ENCODE measurements at places on chromosomes 3 and 15.

DNA sequence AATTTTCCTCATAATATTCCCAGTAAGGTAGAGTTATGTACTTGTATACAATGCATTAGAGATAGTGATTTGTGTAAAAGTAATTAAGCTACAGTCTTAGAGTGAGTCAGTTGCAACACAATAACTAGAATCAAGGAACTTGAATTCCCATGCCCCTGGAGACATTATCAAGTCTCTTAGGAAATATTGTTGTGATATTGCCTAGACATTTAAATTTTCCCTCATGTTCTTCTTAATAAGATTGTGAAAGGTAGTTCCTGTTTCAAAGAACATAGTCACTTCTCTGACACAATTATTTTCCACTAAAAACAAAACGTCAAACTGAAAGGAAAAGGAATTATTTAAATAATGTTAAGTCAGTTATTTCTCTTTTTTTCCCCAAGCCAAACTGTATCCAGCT lies 13.0 kb upstream of the ATP1B3 start:
- no peak for DNase-seq

DNA sequence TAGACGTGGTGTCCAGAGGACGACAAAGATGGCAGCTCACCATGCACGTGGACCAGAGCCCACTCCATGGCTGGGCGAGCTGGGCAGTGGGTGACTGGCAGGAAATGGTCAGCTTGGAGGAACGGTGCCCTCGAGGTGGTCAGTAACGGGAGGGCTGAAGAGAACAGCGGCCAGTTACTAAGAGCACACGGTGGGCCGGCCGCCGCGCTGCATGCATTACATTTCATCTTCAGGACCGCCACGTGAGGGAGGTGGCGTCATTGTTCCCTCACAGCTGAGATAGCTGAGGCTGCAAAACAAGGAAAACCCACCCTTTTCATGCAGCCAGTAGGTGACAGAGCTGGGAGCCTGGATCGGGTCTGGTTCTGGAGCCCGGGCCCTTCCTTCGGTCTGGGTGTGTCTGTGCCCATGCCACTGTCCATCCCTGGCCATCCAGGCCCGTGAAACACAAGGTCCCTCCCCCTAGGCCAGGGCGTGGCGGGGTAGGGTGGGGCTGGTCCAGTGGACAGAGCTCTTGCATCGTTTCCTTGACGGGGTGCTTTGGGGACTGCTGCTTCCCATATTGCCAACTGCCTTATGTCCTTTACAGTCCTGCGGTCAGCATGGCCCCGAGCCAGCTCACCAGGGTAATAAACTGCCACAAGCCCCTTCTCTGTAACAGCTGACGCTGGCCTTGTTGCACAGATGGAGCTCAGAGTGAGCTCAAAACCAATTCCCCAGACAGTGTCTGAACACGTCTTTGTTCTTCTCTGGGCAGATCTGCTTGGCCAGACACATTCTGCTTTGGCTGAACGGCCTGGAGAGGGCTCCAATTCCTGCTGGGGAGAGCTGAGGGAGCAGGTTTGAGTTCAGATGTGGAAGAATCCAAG lies 51.8 kb downstream of the RGMA start:
- DNase-seq: no peak

DNA sequence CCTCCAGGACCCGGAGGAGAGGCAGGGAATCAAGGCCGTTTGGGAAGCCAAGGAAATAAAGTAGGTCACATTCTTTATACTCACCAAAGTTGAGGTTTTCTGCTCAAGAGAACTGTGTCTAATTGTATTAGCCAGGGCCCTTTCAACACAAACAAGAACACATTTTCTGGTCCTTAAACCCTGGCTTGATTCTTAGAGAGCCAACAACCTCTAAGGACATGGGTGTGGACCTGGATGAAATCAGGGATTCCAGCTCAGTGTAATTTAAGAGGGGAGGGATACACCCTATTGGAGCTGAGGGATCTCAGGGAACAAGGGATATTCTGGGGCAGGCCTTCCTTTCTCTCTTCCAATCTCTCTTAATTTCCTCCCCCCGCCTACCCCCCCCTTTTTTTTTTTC lies 104.8 kb downstream of the COL6A6 start:
- DNase-seq: no peak

- no peak for DNase-seq
Observed at GRCh38 chr15:61092361-61093157, 136.5 kb downstream of the RORA start.

DNA sequence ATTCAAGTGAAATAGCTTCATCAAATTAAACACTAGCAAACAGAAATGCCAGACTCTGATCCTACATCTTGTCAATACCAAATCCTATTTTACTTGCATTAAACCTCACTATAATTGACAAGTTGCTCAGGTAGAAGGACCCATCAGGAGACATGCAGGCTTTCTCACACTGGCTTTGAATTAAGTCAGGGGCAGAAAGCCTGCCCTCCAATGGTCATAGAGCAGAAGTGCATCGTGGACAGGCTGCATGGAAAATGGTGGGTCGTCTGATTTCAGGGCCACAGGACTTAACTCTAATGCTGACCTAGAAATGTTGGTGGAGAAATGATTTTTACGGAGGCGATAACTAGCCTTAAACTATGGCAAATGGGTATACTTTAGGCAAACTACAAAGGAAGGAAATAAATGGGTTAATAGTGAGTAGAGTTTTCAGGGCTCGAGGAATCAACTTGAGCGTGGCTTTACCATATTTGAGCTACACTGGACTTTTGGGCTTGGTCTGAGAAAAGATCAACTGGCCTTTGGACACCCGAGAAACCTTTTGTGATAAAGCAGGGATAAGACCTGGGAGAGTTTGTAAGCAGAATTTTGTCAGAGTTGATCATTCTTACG lies 283.9 kb downstream of the GRM7 start:
- no peak for DNase-seq

DNA sequence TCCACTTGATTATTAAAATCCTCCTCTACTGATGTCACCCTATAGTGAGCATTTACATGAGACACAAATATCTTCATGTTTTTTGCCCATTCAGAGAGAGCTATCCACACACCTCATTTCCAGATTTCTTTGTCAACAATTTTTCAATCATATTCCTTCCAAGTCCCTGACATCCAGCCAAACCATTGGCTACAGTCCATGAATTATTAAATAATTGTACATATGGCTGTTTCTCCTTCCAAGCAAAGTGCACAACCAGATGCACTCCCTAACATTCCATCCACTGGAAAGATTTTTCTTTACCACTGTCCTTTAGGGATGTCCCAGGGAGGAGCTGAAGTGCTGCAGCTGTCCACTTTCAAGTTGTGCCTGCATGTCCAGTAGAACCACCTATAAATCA lies 328.0 kb upstream of the MDFIC2 start:
- no peak for DNase-seq

GRCh38 chr15:72787526-72787925 lies 4.0 kb upstream of the ADPGK start:
- no peak for DNase-seq

DNA sequence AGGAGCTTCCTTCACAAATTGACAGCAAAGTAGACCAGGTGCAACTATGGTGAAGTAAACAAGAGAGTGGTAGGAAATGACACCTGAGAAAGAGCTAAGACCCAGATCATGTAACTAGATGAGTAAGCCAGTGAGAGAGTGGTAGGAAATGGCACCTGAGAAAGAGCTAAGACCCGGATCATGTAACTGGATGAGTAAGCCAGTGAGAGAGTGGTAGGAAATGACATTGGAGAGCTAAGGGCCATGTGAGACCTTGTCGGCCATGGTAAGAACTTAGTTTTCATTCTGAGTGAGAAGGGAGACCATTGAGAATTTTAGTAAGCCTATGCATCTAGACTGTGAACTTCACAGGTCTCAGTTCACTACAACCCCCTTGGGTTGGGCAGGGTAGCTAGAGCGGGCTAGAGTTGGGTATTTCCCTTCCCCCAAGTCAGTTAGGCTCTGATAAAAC lies 5.4 kb upstream of the SENP7 start:
- DNase-seq: peak; percentile 19

DNA sequence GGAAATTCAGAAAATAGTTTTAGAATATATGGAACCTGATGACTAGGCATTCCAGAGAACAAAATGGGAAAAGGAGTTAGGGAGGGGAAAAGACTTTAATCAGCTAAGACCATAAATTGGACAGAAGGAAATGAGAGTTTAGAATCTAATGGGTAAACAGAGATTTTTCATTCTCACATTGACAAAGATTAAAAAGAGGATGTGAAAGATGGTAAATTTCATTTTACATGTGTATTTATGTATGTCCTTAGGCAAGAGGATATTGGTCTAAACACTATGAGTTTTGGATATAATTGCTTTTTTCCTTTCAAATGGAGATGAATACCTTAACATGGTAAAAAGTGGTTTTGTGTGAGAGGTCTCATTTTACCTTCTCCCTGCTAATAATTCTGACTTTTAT lies 1021.9 kb downstream of the NSUN3 start:
- no peak for DNase-seq

DNA sequence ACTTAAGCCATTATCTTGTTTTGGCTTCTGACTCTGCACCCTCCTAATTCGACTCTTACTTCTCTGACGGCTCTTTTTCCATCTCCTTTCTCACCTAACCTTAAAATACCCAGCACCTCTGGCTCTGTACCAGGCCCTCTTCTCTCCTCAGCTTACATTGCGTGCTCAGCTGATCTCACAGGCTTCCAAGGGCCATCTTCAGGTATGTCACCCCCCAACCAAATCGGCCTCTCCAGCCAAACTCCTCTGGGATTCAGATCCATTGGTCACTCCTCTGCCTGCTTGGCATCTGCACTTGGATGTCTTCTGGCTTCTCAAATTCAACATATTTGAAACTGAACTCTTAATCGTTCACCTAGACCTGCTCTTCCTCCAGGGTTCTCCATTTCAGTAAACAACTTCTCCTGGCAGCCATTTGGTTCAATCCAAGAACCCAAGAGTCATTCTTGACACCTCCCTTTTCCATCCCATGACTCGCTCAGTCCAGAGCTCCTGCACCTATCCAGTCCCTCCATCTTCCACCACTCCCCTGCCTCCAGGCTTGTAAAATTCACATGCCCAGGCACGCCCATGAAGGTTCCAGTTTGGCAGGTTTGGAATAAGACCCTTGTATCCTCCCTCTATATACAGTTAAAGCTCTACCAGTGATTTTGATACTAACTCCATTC lies 35.2 kb upstream of the SLC41A3 start:
- DNase-seq: no peak

DNA sequence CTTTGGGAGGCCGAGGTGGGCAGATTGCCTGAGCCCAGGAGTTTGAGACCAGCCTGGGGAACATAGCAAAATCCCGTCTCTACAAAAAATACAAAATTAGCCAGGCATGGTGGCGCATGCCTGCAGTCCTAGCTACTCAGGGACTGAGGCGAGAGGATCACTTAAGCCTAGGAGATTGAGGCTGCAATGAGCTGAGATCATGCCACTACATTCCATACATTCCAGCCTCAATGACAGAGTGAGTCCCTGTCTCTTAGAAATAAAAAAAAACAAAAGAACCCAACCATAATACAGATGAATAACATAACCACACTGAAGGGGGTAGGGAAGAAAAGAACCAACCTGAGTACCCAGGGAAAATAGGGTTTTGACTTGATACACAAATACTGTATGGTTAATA lies 19.7 kb upstream of the CGNL1 start:
- no peak for DNase-seq

- DNase-seq: no peak
Observed at GRCh38 chr3:38404286-38404685, 49.4 kb upstream of the ACVR2B start.

DNA sequence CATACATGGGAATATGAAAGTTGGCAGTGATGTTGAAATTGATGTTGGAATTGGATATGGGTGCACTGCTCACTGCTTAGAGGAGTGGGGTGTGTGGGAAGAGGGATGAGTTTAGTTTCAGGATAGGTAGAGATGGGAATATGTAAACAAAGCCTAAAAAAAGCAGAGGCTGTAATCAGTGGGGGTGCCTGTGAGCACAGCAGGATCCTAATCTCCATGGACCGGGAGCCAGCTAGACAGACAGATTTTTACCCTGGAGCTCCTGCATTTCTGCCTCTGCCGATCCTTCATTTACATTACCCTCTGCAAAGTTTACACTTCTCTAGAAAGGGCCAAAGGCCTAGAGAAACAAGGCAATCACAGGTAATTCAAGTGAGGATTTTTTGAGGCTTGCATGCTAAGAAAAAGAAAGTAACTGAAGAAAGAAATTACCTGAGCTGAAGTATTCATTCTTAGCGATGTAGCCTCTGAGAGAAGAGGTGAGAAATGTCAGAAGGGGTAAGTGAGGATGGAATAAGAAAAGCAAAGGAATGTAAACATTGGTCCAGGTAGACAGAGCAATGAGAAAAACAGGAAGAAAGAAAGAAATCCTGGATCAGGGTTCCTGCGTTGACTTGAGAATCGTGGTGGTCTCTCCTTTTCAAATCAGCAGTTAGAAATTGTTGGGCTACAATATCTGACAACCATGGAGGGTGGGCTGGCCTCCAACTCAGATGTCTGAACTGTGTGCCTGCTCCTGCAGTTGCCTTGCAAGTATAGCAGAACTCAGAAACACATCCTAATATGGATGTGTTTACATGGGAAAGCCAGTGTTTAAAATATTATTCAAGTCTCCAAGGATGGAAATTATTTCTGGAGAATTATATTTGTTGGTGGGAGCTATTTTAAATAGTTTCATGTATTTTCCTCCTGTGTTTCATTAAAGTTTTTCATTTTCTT lies 79.8 kb downstream of the CRTC3 start:
- DNase-seq: no peak

- no peak for DNase-seq
Observed at GRCh38 chr15:70602281-70602680, 161.1 kb downstream of the UACA start.

- no peak for DNase-seq
Observed at GRCh38 chr15:91521996-91522395, 331.5 kb upstream of the SLCO3A1 start.

DNA sequence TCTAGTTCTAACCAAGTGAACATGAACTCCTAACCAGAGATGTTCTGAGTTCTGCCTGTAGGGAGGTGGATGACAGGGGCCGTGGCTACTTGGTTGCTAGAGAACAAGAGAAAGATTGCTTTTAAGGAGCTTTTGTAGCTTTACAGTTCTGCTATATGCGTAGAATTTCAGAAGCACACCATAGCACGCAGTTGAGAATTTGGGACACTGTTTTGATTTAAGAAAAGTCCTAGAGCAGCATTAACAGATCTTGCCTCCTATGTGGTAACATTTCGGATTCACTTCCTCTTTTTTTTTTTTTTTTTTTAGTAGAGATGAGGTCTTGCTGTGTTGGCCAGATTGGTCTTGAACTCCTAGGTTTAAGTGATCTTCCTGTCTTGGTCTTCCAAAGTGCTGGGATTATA lies 181.7 kb downstream of the TCF12 start:
- DNase-seq: no peak

- DNase-seq: no peak
Observed at GRCh38 chr3:141469720-141470119, 17.1 kb upstream of the RASA2 start.

All from stimulated activated CD4-positive, alpha-beta T cell treated with anti-CD3 and anti-CD28 coated beads, Interleukin-12 subunit alpha, Interleukin-12 subunit beta, amount 100 ng/mL, for 4 hours (primary cell).